Cortex of kidney (tissue), 1 donor: ENCODE measurements at places on chromosomes 4 and X.

GRCh38 chr4:87806520-87806919 is 7.2 kb downstream of the IBSP start:
- no peak for DNase-seq

DNA sequence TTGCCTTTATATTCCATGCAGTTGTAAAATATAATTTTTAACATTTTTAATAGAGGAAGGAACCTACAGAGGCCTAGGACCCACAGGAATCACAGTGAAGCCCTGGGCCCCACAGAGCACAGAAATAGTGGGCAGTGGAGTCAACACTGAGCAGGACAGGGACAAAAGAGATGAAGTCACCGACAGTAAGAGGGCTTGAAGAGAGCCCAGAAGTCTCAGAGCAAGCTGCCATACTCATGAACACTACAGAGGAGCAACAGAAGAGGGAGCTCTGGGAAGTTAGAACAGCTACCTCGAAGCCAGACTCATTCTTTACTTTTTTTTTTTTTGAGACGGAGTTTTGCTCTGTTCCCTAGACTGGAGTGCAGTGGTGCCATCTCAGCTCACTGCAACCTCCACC is 149.3 kb upstream of the TENM3 start:
- no peak for DNase-seq

GRCh38 chr4:90852237-90852636 is 725.0 kb downstream of the CCSER1 start:
- no peak for DNase-seq

- no peak for DNase-seq
Observed at GRCh38 chr4:6992728-6993677, 50.2 kb upstream of the TADA2B start.

- DNase-seq: no peak
Observed at GRCh38 chr4:129077326-129077725, 16.0 kb downstream of the SCLT1 start.
